ENCODE measurements at places on chromosomes 1 and 21.
A peak's percentile ranks its signal among the peaks of the same experiment; 100 is the strongest.

GRCh38 chr1:153827168-153827964 is 52.2 kb downstream of the SLC27A3 start:
- no peak for DNase-seq

DNA sequence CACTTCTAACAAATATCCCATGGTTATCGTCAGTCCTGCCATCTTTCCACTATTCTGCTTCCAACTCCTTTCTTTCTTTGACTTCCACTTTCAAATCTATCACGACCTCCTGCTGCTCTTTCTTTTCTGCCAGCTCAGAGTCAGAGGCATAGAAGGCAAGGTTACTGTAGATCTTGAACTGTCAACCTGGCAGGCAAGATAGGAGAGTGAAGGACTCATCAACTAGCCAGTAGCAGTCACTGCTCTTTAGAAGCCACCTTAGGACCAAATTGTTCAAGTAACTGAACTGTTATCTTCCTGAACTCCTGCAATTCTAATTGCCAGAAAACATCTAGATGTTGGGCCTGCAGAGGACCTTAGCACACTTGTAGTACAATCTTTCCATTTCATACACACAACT is 13.1 kb upstream of the FCER1A start:
- no peak for DNase-seq

- no peak for DNase-seq
Measured at GRCh38 chr1:11661103-11661502, 2.9 kb upstream of the FBXO6 start.

GRCh38 chr1:223747838-223748335 is 35.5 kb downstream of the CAPN2 start:
- peak; percentile 50 for DNase-seq

GRCh38 chr1:164058198-164058597 is 500.8 kb upstream of the PBX1 start:
- DNase-seq = no peak

DNA sequence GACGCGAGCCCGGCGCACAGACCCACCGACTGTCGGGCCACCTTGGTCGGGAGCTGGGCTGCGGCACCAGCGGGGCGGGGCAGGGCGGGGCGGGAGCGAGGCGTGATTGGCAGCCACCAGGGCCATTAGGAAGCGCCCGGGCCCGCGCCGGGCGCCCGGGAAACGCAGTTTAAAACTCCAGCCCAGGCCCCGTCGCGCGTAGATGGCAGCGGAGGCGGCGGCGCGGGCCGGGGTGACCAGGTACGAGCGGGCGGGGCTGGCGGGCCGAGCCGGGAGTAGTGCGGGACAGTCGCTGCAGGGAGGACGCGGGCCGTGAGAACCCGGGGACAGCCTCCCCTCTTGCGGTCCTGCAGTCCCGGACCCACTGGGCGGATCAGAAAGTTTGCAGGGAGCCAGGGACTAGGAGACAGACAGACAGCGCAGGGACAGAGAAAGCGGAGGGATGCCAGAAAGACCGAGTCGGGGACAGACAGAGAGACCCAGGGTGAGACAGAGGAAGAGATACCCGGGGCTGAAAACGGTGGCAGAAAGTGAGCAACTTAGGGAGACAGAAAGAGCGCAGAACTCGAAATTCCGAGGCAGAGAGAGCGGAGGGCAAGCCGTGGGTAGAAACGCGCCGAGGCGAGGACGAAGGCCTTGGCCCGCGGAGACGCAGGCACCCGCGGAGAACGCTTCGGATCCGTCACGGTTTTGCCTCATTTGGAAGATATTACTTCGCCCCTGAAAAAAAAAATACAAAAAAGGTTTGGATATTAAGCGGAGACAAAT is at the start of gene DMBX1:
TSS of gene DMBX1 (plus strand) at position 199 of the 768 bp plus-strand sequence. CDS start 17,175 bp downstream, outside the sequence.
- DNase-seq = peak; percentile 77

GRCh38 chr21:43827015-43827611 is 37.7 kb downstream of the RRP1 start:
- DNase-seq = peak; percentile 28

- DNase-seq = no peak
Measured at GRCh38 chr1:201468501-201468843, 516 bp downstream of the PHLDA3 start.

DNA sequence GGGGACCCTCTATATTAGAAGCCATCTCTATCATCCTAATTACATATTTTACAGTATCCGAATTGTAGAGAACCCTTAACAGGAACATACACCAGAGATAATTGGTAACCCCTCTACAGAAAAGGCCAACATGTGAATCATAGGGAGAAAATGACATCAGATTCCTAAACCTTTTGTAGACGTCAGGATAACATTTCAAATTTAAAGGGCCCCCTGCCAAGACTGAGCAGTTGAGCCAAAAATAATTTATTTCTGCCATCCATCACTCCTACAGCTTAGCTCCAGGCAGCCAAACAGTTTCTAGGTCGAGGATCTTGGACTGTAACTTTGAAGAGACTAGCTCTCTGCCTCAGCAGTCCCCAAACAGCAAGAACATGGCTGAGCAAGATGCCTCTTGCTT is 21.2 kb downstream of the ZNF697 start:
- peak; percentile 35 for DNase-seq

DNA sequence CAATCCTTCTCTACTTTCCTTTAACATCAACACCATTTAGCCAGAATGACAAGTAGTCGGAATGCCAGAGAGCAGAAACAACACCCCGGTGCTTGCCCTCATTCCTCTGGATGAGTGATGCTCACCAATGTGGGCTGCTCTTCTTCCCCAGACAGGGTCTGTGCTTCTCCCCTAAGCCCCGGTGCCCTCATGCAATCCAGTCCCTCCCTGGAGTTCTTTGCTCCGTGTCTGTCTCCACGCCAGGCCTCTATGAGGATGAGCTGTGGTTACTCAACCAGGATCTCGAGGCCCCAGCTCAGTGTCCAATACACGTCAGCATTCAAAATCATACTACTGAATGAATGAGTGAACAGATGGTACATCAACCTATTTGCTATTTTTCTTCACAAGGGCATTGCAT is 29.7 kb upstream of the PDE9A start:
- DNase-seq = no peak

- no peak for DNase-seq
Measured at GRCh38 chr1:47693115-47693514, 255.3 kb downstream of the FOXD2 start.

DNA sequence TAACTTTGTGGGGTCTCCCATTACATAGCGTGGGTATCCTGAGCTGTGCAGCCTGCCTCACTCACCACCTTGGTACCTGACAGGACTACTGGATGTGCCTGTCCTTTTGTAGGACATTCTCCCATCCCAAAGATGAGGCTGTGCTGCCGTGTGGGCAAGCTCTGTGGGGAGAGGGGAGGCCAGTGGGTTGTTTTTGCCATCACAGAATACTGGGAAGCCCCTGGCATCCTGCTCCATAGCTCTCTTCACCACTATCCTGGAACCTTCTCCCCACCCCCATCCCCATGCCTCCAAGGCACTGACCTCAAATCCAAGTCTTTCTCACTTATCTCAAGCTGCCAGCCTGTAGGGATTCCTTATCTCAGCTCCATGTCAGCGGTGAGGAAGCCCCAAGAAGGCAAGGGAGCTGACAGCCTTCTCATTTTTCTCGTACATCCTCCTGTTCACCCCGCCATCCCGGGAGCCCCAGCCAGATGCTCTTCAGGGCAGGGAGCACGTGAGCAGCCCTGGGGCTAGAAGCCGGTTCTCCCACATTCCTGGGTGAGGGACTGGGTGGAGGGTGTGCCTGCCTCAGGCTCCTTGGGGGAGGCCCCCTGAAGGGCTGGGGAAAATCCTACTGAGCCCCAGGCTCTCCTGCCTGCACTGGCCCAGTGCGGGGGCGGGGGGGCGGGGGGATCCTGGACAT is 2.4 kb upstream of the ELF3 start:
- DNase-seq = peak; percentile 20

DNA sequence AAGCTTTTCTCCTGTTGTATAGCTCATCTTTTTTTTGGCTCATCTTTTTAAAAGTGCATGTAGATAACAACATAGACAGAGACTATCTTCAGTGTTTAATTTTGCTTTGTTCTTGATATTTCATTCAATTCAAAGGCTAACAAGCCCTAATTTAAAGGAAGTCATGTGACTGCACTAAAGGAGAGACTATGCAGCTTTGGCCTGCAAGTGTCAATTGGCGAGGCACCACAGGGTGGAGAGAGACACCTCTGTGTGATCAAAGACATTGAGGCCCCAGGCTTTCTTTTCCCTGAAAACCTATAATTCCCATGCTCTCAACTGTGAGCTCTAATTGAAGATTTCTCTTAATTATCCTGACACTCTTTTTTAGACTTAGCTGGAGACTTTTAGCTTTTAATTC is 53.6 kb downstream of the CHODL start:
- no peak for DNase-seq

All from AG08395 (cell line).